Neural progenitor cell (in vitro differentiated cells): ENCODE measurements at places on chromosomes 13 and 19.
A peak's percentile ranks its signal among the peaks of the same experiment; 100 is the strongest.

DNA sequence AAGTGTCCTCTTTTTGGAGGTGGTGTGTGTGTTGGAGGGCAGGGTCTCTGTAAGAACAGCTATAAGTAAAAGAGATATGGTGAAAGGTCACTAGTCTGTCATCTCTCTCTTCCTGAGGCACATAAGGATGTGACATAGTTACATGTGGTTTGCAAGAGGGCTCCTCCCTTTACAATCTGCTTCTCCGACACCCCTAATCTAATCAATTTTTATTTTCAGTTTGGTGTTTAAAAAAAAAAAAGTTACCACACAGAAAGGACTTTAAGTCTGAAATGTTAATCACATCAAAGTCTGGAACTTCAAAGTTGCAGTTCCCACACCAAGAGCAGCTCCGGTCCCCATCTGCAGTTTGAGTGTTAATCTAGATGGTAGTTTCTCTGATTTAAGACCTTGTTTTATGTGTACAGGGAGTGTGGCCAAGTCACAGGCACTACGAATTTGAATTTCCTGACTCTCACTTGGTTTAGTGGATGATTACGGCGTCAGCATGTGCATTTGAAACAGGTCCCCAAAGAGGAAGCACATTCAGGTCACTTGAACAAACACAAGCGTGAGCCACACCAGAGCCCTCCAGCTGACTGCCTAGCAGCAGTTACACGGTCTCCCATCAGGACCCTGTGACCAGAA lies 53.1 kb downstream of the FOXO1 start:
- DNase-seq: no peak

DNA sequence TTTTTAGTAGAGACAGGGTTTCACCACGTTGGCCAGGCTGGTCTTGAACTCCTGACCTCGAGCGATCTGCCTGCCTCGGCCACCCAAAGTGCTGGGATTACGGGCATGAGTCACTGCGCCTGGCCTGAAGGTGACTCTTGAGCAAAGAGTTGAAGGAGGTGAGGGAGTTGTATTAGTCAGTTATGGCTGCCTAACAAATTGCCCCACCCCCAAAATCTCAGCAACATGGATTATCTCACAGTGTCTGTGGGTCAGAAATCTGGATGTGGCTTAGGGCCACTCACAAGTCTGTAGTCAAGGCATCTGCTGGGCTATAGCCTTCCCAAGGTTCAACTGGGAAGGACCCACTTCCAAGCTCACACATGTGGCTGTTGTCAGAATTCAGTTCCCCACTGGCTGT lies 52.8 kb upstream of the ADGRE5 start:
- DNase-seq: no peak

DNA sequence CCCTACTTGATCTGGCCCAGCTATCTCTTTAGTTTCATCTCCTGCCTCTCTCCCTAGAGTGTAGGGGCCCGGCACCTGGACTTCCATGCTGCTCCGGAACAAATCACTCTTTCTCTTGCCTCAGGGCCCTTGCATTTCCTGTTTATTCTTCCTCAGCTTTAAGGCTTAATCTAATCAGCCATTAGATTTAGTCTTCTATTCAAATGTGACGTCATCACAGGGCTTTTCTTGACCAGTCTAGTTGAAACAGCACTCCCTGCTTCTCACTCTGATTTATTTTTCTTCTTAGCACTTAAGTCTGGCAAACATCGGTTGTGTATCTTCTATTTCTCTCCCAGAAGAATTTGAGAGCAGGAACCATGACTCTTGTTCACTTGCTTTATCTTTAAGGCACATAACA lies 564.1 kb downstream of the EFNB2 start:
- DNase-seq: peak; percentile 12

- no peak for DNase-seq
These were observed 1.1 kb downstream of the RAB8A start for GRCh38 chr19:16112778-16113177.

DNA sequence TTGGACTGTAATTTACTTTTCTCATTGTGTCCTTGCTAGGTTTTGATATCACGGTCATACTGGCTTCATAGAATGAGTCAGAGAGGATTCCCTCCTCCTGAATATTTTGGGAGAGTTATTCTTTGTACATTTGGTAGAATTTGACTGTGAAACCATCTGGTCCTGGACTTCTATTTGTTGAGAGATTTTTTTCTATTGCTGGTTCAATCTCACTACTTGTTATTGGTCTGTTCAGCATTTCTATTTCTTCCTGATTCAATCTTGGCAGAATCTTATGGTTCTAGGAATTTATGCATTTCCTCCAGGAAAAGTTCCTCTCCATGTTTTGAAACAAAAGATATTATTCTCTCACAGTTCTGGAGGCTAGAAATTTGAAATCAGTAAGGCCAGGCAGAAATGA lies 4.9 kb upstream of the CD33 start:
- no peak for DNase-seq

- DNase-seq: peak; percentile 65
These were observed 71.8 kb downstream of the STARD13 start for GRCh38 chr13:33213797-33214196.

DNA sequence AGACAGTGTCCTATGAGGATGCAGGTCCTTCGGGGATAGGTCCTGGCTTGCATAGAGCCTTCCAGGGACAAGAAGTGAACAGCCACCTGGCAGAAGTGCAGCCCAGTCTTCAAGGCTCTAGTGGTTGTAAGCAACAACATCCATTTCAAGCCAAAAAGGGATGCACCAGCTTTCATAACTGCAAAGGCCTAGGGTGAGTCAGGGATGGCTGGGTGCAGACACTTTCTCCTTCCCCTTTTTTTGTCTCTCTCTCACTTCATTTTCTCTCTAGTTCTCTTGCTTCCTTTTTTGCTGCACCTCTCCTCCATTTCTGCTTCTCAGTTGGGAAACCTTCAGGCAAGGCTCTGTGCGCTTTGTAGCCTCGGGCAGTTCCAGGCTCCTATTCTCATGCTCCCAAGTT lies 196.2 kb upstream of the ZNF536 start:
- DNase-seq: no peak

- no peak for DNase-seq
These were observed 27.8 kb downstream of the ERCC5 start for GRCh38 chr13:102873653-102874052.

GRCh38 chr13:95540888-95541287 lies 11.6 kb upstream of the CLDN10 start:
- no peak for DNase-seq

DNA sequence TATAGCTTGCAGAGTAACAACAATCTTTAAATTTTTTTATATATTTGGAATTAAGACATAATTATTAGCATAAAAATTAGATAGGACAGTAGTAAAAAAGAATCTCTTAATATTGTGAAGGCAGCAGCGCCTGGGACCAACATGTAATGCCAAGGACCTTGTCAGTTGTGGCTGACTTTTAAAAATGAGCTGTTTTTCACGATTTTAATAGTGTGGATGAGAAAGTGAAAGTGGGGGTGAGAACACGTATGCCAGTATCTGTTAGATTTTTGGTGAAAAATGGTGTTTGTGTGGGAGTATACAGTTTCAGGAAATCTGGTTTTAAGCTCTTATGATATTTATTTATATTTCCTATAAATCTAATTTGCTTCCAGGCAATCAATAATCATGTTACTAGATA lies 125.2 kb downstream of the LMO7 start:
- DNase-seq: no peak

DNA sequence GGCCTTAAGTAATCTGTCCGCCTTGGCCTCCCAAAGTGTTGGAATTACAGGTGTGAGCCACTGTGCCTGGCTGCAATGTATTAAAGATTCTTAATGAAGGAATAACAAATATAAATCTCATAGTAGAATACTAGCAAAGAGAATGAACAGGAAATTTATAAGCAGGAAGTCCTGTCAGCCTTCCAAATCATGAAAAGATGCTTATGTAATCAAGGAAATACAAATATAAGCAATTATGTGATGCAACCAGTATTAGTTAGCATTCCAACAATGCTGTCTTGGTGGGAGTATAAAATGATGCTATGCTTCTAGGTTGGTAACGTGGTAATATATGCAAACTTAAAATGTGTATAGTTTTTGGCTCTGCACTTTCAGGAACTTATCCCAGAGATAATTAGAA lies 133.8 kb downstream of the PDS5B start:
- no peak for DNase-seq

- DNase-seq: no peak
These were observed 30.1 kb upstream of the USP12 start for GRCh38 chr13:27201661-27202060.

DNA sequence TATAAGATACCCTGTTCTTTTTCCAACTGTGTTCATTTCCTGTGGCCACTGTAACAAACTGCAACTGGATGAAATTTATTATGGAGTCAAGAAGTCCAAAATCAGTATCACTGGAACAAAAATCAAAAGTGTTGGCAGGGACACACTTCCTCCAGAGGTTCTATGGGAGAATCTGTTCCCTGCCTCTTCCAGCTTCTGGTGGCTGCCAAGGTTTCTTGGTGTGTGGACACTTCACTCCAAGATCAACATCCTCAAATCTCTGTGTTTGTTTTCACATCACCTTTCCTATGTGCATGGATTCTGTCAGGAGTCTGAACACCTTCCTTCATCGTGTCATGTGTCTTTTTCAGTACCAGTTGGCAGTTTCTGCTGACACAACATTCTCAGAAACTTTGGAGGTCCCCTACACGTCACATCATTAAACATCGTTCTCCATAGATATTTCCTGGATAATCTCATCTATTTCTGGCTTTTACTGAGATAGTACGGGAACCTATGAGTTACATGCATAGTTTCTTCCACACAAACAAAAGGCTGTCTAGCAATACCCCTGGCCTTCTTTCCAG lies 15.2 kb upstream of the EFNB2 start:
- no peak for DNase-seq

- DNase-seq: no peak
These were observed 20.9 kb downstream of the CARM1 start for GRCh38 chr19:10892256-10892655.

DNA sequence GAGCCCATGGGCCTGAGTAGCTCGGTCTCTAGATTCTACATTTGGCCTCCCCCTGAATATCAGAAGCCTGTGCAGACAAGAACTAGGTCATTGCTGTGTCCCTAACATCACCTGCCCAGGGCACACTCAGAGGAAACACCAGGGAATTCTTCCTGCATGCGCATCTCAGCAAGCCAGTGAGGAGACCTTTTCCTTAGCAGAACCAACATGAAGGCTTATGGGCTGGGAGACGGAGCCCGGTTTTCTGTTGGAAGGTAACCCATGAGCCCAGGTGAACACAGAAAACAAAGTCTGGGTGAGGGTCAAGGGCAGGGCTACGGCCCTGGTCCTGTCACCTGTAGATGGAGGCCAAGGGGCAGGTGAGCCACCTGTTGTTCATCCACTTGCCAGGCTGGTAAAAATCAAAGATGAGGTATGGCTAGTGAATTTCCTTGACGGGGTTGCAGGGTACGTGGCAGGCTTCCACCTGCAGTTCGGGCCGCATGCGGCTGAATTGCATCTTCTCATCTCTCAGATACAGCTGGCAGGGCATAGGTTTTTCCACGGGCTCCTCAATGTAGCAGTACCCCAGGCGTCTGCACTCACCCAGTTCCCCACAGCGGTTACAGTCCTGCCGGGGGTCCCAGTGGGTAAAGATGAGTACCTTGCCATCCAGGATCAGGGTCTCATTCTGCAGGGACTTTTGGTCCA lies 3.6 kb upstream of the FAM187B start:
- no peak for DNase-seq

DNA sequence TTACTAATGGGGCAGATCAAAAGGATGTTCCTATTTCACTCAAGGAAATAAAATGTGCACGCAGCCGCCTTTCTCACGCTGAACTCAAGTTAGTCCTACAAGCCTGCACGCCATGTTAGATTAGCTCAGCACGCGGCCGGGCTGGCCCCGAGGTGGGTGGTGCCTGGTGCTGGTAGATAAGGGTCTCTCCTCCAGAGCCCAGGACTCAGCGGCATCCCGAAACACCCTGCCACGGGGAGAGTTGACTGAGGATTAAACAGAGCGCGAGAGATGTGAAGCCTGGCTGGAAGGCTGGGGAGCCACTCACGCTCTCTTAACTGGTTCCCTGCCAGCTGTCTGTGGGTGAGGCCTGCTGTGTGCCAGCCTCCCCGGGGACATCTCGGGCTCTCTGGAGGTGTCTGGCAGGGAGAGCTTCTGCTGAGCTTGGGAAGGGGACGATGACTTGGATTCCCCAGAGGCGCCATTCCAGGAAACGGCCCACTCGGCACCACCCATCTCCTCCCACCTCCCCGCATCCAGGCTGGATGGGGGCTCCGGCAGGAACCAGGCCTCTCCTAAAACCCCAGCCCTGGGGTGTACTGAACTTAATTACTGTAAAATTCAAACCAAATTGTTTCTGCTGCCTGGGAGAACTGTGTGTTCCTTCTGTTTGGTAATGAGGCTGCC lies 122.2 kb downstream of the KDM4B start:
- peak; percentile 73 for DNase-seq

- DNase-seq: peak; percentile 98
These were observed 3.7 kb downstream of the KCNC3 start for GRCh38 chr19:50325310-50326100.

- no peak for DNase-seq
These were observed 25.5 kb downstream of the CYP2B6 start for GRCh38 chr19:41016488-41017071.

- no peak for DNase-seq
These were observed 4.6 kb downstream of the UBA2 start for GRCh38 chr19:34432797-34433196.

DNA sequence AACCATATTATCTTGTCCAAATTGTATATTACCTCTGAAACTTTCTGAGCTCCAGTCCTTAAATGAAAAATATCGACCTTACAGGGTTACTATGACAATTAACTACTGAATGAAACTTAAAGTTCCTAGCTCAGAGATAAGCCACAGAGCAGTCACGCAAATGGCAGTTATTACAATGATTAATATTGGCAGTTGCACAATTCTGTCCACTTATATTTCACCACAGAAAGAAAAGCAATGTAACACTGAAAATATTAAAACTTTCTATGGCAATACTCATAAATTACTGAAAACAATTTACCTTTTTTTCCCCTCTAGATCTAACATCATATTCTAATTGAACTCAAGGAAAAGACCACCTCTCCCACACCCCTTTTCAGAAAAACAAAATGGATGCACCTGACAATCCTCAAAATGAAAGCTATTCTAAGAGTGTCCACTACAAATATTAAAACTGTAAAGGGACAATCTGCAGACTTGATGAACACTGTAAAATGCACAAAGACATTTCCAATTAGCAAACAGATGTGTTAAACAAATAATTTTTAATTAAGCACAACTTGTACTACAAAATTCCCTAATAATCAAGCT lies 14.6 kb downstream of the LNX2 start:
- no peak for DNase-seq

DNA sequence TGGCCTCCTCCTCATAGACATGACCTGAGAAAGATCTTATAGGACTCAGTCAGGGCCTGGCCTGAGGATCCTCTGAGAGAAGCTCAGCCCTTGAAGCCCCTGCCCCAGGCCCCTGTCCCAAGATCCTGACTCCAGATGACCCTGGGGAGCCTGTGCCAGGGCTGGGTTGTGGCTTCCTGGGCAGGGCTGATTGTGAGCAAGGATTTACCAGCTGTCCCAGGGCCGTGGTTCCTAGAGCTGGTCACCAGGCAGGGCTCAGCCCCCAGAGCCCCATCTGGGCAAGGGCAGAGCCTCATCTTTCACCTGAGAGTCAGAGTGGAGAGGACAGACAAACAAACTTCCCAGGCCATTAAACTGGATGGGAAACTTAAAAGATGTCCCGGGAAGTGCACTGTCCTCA lies 1.9 kb downstream of the CEACAM21 start:
- DNase-seq: no peak

- no peak for DNase-seq
These were observed 21.4 kb downstream of the NAXD start for GRCh38 chr13:110636701-110637201.

GRCh38 chr13:67267136-67267535 lies 37.0 kb upstream of the PCDH9 start:
- DNase-seq: no peak

- DNase-seq: no peak
These were observed 17.0 kb upstream of the KCNN1 start for GRCh38 chr19:17949956-17950309.
